H1 (cell line): ENCODE measurements at places on chromosomes 1 and 21. TPM values are rescaled to one million over a fixed set of nuclear protein-coding genes. Genes with fewer than 3 reads are reported as not detected.

AJAP1 gene
- 1.9 and 2.2 TPM in 2 replicates for polyA plus RNA-seq

LAMB3 gene
- polyA plus RNA-seq = 0.45 and 0.52 TPM in 2 replicates

TLR5 gene
- 0.20 and 0.74 TPM in 2 replicates for polyA plus RNA-seq

SFT2D2 gene
- 5.4 and 9.0 TPM in 2 replicates for polyA plus RNA-seq

ADORA1 gene
- polyA plus RNA-seq = 6.7 and 12.2 TPM in 2 replicates

PDC gene
- polyA plus RNA-seq = not detected in 2 replicates

LCE1F gene
- polyA plus RNA-seq = not detected in 2 replicates

FABP3 gene
- polyA plus RNA-seq = 29.5 and 43.9 TPM in 2 replicates

G0S2 gene
- 1.7 and 3.9 TPM in 2 replicates for polyA plus RNA-seq

VWA5B1 gene
- polyA plus RNA-seq = 0.54 and 1.3 TPM in 2 replicates

ABCA4 gene
- 0.06 TPM in 2 replicates for polyA plus RNA-seq

DNASE2B gene
- polyA plus RNA-seq = not detected in 2 replicates

ODF2L gene
- polyA plus RNA-seq = 2.7 and 3.2 TPM in 2 replicates

SH2D1B gene
- not detected in 2 replicates for polyA plus RNA-seq

KDM5B gene
- polyA plus RNA-seq = 55.1 and 73.3 TPM in 2 replicates

SLC2A5 gene
- polyA plus RNA-seq = 0.12 and 0.14 TPM in 2 replicates

PATJ gene
- 6.3 and 8.2 TPM in 2 replicates for polyA plus RNA-seq

CCDC30 gene
- 0.38 and 0.60 TPM in 2 replicates for polyA plus RNA-seq

MPL gene
- 0.08 and 0.11 TPM in 2 replicates for polyA plus RNA-seq

HPCAL4 gene
- polyA plus RNA-seq = 0.55 and 0.74 TPM in 2 replicates

RIPK4 gene
- 2.7 and 4.5 TPM in 2 replicates for polyA plus RNA-seq

OLIG2 gene
- 0.79 and 0.93 TPM in 2 replicates for polyA plus RNA-seq
